ENCODE measurements at places on chromosomes 16 and 17.

GRCh38 chr17:79414063-79414792, 196.6 kb downstream of the RBFOX3 start:
- no peak for DNase-seq

DNA sequence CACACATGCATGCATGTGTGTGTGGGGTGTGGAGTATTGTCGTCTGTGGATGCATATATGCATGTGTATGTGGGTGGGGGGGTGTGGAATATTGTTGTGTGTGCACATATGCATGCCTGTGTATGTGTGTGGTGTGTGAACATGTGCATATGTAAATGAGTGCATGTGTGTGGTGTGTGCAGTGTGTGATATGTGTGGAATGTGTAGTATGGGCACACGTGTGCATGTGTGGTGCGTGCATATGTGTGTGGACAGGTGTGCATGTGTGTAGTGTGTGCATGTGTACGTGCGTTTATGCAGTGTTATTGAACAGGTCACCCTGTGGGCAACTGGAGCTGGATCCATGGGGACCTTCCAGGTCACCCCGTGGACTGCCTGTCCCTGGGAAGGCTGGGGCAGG, 18.7 kb downstream of the RBFOX3 start:
- no peak for DNase-seq

DNA sequence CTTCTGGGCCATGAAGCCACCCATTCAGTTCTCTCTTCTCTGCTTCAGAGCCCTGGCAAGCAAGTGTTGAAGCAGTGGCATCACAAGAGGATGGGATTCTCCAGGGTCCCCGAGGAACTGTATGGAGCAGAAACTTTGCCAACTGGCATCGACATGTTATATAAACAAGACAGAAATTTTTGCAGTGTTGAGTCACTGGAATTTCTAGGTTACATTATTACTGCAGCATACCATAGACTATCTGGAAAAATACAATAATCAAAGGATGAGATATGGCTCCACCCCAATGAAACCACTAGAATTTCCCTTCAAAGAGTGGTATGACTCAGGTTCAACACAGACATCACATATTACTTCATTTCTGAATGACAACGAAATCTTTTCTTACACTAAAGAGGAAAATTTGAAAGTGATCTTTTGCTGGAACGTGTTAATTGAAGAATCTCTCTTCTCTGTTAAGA, 343.0 kb upstream of the DYNLRB2 start:
- peak; percentile 37 for DNase-seq

DNA sequence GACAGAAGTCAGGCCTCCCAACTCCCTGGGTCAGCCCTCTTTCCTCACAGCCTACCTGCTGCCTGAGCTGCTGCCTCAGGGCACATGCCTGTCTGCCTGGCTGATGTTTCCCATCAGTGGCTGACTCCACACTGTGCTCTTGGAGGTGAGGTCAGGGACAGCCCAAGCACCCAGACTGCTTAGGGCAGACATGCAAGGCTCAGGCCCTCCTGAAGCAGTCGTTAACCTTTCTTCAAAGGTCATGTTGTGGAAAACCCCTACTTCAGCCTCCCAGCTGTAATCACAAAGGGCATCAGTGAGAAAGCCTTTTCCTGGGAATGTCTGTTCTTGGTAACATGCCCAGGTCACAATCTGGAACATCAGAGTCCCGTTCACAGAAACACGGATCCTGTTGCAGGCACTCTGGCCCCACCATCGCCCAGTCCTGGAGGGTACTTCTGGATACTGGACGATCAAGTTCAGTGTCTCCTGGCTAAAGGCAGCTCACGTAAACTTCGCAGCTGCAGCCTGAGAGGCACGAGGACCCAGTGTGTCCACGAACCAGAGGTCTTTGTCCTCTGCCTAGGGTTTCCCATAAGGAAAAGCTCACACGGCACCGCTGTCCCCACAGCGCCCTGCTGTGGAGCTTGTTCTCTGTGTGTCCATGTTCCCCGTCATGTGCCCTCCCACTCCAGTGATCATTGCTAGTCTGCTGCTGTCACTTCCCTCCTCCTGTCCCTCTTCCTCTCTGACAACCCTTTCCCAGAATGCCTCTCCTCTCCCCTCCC, 54.9 kb downstream of the GNAO1 start:
- DNase-seq: peak; percentile 44

Data from PC-3 (cell line).